SHP77 treated with DMSO at 0.1 percent for 48 hours (cell line): ENCODE measurements at places on chromosomes 16 and 17.
A peak's percentile ranks its signal among the peaks of the same experiment; 100 is the strongest.

DNA sequence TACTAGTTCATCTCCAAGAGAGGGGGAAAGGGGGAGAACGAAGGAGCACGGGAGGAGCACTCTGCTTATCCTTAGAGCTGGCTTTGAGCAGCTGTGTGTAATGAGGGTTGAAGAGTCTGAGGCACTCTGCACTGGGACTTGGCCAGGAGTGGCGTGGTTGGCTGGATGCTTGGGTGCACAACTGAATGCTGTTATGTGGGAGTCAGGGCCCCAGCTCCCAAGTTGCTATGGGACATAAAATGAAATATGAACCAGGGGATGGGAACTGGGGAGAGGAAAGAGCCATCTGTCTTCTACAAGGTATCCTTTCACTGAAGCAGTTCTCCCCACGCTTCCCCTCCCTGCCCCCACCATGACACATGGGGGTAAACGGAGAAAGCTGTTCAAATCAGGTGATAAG, 105.9 kb upstream of the ANKFN1 start:
- no peak for DNase-seq

- DNase-seq, result no peak
Observed at GRCh38 chr16:47925811-47926460, 229.9 kb downstream of the ABCC12 start.

GRCh38 chr17:76822184-76822778, 45.9 kb upstream of the MGAT5B start:
- peak; percentile 5 for DNase-seq

GRCh38 chr17:50833510-50834428, 1.6 kb upstream of the WFIKKN2 start:
- no peak for DNase-seq

GRCh38 chr17:49576088-49576916, 631 bp downstream of the NXPH3 start:
- no peak for DNase-seq

GRCh38 chr17:41917679-41918313, 955 bp downstream of the ACLY start:
- no peak for DNase-seq

GRCh38 chr16:84022644-84023043, 20.0 kb downstream of the SLC38A8 start:
- no peak for DNase-seq

DNA sequence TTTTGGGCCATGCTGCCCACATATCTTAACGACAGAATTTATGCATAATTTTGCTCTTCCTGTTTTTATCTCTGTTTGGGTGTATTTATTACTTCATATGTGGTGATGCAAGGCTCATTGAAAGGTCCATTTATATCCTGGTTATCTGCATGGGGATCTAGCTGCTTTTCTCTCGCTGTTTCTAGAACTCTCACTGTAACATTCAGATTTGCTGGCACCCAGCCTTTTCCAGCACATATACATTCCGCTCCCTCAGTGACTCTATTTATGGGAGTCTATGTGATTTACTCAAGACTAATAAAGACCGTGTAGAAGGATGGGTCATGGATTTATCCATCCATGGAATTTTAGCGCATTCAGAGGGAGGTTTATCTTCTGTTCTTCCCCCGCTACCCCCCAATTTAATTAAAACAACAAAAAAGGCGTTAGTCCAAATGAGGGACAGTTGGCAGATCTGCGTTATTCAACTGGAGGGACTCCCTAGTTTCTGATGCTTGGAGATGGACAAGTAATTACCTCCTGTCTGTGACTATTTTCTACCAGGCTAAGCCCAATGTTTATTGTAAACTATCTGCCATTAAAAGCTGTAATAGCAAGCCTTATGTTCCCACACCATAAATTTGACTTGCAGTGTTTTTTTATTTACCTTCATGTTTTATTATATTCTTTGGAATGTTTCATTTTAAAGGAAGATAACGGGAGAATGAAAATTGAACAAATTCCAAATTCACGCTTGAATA, 19.8 kb upstream of the MARCHF10 start:
- DNase-seq, result no peak

DNA sequence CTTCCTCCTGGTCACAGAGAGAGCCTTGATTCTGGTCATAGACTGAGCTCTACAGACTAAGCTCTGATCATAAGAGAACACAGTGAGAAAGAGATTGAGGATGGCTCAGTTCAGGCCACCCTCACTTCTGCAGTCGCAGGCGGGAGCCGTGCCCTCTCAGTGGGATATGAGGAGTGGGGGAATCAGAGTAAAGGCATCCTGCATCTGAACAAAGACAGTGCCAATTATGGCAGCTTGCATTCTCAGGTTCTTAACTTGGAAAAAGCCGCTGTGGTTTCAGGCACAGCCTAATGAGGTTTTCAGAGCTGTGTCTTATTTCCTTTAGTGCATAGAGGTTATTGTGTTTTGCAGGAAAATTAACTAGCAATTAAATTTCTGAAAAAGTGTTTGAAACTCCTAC, 134.4 kb upstream of the NLRP1 start:
- no peak for DNase-seq

- no peak for DNase-seq
Observed at GRCh38 chr17:10842658-10843057, 4.8 kb upstream of the PIRT start.

DNA sequence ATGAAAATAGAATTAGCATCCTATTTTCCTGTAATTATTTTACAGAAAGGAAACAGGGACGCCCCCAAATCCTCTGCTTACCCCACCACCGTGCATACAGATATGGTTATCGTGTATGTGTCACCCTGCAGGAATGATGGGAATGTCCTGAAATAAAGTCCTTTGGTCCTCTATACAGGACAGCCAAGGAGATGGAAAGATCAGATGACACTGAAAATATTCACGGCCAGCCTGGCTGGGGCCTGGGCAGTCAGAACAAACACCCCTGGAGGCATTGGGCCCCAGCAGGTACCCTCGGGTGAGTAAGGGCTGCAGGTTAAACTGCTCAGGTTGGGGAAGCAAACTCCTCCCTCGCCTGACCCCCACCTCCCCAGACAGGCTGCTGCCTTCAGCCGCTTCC, 368.0 kb downstream of the FOXL1 start:
- DNase-seq, result no peak

GRCh38 chr17:57940231-57940630, 15.0 kb downstream of the CUEDC1 start:
- peak; percentile 85 for DNase-seq

GRCh38 chr17:47875011-47875985, 20.7 kb upstream of the SP2 start:
- DNase-seq, result no peak

GRCh38 chr16:75228143-75228976, 9.6 kb downstream of the CTRB1 start:
- DNase-seq, result no peak

DNA sequence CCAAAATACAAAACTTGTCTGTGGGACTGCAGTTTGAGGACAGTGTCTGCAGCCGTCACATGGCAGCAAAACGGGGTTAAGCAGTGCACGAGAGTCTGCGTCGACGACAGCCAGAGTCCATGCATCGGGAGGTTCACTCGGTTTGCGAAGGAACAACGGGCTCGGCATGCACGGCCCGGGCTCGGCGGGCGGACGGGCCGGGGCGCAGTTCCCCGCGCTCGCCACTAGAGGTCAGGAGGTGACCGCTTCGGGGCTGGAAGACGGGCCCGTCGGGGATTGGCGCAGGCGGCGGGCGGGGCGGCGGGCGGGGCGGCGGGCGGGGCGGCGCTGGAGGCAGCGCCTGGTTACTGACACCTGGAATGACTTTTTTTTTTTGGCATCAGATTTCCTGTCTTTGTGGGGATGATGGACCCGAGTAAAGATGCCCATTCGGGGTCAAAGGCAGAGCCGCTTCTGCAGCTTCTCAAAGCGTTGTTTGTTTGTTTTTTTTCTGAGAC, 6.5 kb downstream of the SCGB1C2 start:
- DNase-seq, result peak; percentile 60

DNA sequence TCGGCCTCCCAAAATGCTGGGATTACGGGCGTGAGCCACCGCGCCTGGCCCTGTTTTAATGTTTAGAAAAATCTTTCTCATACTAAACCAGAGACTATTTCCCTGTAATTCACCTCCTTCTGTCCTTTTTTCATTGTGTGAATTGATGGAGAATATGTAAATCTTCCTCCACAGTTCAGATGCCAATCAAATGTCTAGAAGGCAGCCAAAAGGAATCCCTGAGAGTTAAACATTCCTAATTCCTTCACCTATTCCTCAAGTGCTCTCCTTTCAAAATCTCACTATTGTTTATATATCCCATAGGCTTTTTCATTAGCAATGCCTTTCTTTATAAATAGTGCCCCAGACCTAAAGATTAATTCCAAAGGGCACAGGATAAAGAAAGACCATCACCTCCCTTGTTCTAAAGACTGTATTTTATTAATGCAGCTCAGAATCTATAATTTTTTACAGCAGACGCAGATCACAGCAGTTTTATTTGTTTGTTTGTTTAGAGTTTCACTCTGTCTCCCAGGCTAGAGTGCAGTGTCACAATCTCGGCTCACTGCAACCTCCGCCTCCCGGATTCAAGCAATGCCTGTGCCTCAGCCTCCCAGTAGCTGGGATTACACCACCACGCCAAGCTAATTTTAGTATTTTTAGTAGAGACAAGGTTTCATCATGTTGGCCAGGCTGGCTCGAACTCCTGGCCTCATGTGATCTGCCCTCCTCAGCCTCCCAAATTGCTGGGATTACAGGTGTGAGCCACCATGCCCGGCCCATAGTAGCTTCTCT, 30.5 kb downstream of the COPZ2 start:
- DNase-seq, result no peak

DNA sequence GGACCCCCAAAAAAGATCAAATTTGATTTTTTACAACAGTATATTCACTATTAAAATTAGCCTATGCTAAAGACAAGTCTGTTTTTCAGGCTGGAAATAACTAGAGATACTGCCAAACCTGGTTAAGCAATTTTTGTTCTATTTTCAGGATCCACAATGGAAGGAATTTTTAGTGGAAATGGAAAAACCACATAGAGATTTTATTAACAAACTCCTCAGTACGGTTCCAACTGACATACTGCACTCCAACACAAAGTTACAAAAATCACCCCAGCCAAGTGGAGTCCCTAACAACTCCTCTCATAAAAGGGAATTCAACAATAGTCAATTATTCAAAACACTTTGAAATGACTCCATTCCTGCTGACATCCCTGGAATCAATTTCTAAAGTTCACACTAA, 101.6 kb upstream of the TOB1 start:
- no peak for DNase-seq

- no peak for DNase-seq
Observed at GRCh38 chr17:71850812-71851211, 270.0 kb upstream of the SOX9 start.

DNA sequence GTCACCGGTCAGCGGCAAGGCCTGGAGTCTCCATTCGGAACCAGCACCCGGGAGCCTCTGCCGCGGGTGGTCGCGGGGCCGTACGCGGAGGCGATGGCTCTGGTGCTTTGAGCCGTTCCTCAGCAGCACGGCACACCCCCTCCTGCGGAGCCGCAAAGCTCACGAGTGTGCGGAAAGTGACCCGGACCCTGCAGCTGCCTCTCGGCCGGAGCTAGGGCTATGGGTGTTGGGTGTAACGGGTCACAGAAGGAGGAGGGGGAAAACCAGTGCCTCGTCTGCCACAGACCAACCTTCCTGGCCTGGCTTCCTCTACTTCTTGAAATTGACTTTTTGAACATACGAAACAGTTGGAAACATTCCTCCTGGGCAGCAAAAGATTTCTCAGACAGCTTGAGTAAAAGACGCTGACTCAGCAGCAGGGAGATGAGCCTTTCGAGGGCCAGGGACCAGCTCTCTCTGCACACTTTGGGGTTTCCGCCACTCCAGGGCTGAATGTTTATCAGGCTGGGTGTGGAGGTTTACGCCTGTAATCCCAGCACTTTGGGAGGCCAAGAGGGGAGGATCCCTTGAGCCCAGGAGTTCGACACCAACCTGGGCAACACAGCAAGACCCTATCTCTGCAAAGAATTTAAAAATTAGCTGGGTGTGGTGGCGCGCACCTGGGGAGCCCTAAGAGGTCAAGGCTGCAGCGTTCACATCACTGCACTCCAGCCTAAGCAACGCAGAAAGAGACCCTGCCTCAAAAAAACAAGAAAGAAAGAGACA, 26.4 kb upstream of the PITPNA start:
- no peak for DNase-seq

DNA sequence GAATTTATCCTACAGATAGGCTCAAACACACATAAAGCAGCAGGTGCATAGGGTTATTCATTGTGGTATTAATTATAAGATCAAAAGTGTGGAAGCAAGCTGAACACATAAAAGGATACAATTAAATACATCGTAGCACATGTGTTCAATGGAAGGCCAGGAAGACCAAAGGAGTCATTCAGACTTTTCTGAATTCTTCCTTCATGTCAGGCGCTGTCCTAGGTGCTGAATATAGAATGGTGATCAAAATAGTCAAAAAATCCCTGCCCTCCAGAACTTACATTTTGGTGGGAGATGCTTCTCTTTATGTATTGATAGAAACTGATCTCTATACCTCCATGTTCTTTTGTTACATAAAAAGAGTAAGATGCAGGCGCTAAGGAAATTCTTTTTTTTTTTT, 439.0 kb upstream of the ASIC2 start:
- DNase-seq, result no peak

DNA sequence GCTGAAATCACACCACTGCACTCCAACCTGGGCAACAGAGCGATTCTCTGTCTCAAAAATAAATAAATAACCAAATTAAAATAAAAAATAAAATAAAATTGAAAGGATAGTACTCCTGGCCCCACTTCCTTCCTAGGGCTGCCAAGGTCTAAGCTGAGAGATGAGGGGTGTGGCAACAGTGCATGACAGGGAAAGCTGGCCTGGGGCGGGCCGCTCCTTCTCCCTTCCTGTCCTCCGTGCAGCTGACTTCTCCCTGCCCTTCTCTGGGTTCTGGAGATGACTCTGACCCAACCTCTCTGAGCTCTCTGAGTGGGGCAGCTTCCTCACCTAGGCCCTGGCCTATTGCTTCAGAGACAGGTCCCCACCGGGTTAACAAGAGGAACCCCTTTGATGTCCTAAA, 8.7 kb upstream of the SLC25A39 start:
- DNase-seq, result no peak

- no peak for DNase-seq
Observed at GRCh38 chr17:28328325-28328724, 6.9 kb downstream of the IFT20 start.

DNA sequence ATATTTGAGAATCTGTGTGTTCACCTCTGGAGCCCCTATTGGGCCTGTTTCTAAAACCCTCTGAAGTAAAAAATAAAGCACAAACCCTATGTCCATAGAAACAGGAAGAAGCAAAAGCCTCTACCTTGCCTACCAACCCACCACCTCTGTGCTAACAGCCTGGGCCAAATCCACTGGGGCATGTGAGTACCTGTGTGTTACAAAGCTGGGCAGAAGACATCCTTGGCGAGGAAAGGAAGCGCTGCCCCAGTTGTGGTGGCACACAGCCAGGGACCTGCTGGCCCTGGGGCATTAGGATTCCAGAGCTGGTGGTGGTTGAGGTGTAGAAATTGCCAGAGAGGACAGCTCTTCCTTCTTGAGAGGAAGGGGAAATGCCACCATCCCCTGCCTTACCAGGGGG, 30.0 kb downstream of the MYO18A start:
- no peak for DNase-seq

GRCh38 chr17:67435122-67435521, 58.0 kb downstream of the PITPNC1 start:
- DNase-seq, result no peak

- no peak for DNase-seq
Observed at GRCh38 chr17:57636985-57637665, 108.0 kb downstream of the CCDC182 start.
